Thyroid gland (tissue), 4 donors: ENCODE measurements at places on chromosomes 6 and 20. TPM values are rescaled to one million over a fixed set of nuclear protein-coding genes. Genes with fewer than 3 reads are reported as not detected.

SMPDL3A gene
- total RNA-seq = 15.5 TPM

DEFB127 gene
- total RNA-seq = not detected

OTOR gene
- total RNA-seq = not detected

EPPIN gene
- total RNA-seq = 0.45 TPM

HELZ2 gene
- 45.5 TPM for total RNA-seq

COL9A3 gene
- 113 TPM for total RNA-seq

LAMA4 gene
- 39.8 TPM for total RNA-seq

DAAM2 gene
- total RNA-seq = 20.7 TPM

GSTA4 gene
- total RNA-seq = 24.6 TPM

BMP6 gene
- total RNA-seq = 2.7 TPM

TGM3 gene
- total RNA-seq = not detected

DEFB124 gene
- total RNA-seq = not detected

SDCBP2 gene
- 34.9 TPM for total RNA-seq

PSORS1C1 gene
- 2.6 TPM for total RNA-seq

SRSF12 gene
- total RNA-seq = 0.88 TPM

THEMIS gene
- total RNA-seq = 1.2 TPM

NUP153 gene
- total RNA-seq = 58.6 TPM

FRS3 gene
- 4.0 TPM for total RNA-seq

SLC22A16 gene
- total RNA-seq = not detected

DEFB114 gene
- not detected for total RNA-seq

C6orf132 gene
- 14.8 TPM for total RNA-seq

CRISP1 gene
- not detected for total RNA-seq

ERVFRD-1 gene
- not detected for total RNA-seq

ADGRG6 gene
- 4.8 TPM for total RNA-seq

PACRG gene
- 1.7 TPM for total RNA-seq

CEP250 gene
- total RNA-seq = 198 TPM

HSPA12B gene
- 8.4 TPM for total RNA-seq

ZC2HC1B gene
- not detected for total RNA-seq

NKX2-4 gene
- not detected for total RNA-seq

SYTL3 gene
- 16.9 TPM for total RNA-seq

MUC21 gene
- total RNA-seq = not detected

CHRNA4 gene
- total RNA-seq = 1.7 TPM

ASF1A gene
- total RNA-seq = 23.2 TPM

B3GAT2 gene
- total RNA-seq = not detected

LTB gene
- total RNA-seq = not detected

BPIFA3 gene
- total RNA-seq = not detected

PLCB4 gene
- total RNA-seq = 77.9 TPM

SIGLEC1 gene
- total RNA-seq = 2.6 TPM

PAX1 gene
- total RNA-seq = 0.81 TPM

SNPH gene
- 16.2 TPM for total RNA-seq

TMC2 gene
- total RNA-seq = not detected

ZNF334 gene
- total RNA-seq = 12.2 TPM

CENPW gene
- not detected for total RNA-seq

FOXP4 gene
- total RNA-seq = 23.7 TPM
